Activated T-cell treated with anti-CD3 and anti-CD28 coated beads, Interleukin-2, amount 50 U/mL, for 24 hours (primary cell): ENCODE measurements at places on chromosomes 16 and 17.

DNA sequence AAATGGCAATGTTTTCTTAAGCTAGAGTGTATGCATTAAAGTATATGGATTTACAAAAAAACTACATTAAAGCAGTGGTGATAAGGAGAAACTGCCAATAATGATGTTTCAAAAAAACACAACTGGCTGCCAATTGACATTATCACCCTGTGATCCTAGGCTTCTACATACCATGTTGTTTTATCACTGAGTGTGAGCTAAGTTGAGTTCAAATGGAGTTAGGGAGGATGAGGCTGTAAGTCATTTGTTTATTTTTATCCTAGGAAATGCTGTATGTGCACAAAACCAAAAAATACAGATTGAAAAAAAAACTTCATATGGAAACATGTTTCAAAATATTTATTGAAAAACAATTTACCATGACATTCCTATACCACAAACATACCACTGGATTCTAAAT is 22.9 kb downstream of the CHCT1 start:
- no peak for DNase-seq

GRCh38 chr16:86634292-86634691 is 55.9 kb downstream of the FOXL1 start:
- no peak for DNase-seq

DNA sequence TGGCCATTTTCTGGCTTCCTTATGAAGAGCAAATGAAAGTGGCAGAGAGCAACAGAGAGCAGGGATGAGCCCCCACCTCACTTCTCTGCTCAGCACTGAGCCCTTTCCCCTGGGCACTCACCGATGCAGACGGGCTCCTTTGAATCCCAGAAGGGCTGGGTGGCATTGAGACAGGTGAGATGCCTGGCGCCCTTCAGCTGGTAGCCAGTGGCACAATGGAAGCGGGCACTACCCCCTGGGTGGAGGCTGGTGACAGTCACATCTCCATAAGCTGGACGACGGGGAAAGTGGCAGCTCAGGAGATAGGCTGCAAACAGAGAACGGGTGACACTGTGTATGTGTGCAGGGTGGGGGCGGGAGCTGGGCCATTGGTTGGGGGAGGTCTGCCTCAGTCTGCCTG is 12.5 kb upstream of the PHF12 start:
- no peak for DNase-seq

- DNase-seq, result no peak
Measured at GRCh38 chr16:17457513-17457912, 13.2 kb downstream of the XYLT1 start.

GRCh38 chr16:591231-591630 is 1.4 kb downstream of the RAB40C start:
- no peak for DNase-seq

- DNase-seq, result peak; percentile 72
Measured at GRCh38 chr16:79599837-79600637, 500 bp downstream of the MAF start.

DNA sequence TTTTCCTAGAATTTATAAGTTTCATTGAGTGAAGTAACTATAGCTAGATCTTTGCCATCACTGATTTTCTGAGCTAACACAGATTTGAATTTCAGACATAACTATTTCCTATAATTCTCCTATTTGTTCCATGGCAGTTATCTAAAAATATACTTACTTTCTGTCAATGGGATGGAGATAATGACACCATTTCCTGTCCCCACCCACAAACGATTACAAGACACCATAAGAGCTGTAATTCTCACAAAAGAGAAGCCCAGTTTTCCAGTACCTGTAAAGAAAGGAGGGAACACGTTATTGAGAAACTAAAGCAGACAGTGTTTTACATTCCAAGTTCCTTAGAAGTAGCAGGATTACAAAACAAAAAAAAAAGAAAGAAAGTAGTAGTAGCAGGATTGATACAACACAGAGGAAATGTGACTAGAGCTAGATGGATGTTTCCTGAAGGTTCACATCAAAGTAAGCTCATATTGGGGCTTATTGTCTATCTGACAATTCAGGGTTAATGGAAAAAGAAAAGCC is 110.9 kb upstream of the TOB1 start:
- no peak for DNase-seq

DNA sequence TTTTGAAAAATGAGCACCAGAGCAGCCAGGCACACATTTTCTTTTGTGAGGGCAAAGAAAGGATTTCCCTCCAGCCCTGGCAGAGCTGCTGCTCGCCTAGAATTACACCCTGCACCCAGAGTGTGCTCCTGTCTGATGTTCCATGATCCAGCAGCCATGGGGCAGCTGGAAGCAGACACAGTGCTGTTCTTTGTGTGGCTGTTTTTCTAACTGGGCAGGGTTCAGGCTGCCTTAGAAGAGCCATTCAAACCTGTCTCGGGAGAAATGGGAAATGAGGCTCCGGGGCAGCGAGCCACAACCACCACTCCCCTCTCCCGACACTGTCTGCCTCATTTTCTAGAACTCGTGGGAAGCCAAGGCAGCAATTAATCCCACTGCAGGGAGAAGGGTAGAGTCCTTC is 28.9 kb downstream of the LITAF start:
- no peak for DNase-seq

DNA sequence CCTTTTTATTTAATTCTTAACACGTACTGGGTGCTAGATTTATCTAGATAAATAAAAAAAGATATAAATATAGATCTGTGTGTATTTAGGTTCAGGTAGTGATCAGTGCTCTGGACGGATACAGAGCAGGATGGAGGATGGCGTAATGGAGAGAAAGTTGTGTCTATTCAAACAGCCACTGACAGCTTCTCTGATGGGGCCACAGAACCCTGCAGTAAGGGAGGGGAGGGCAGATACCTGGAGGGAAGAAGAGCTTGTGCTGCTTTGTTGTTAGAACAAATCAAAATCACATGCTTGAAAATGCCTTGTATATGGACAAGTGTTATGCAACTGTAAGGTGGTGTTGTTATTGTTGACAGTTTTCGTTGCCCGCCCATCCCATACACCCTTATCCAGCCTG is 170.2 kb downstream of the UTP18 start:
- no peak for DNase-seq

- no peak for DNase-seq
Measured at GRCh38 chr16:29747947-29748759, 2.4 kb upstream of the C16orf54 start.

DNA sequence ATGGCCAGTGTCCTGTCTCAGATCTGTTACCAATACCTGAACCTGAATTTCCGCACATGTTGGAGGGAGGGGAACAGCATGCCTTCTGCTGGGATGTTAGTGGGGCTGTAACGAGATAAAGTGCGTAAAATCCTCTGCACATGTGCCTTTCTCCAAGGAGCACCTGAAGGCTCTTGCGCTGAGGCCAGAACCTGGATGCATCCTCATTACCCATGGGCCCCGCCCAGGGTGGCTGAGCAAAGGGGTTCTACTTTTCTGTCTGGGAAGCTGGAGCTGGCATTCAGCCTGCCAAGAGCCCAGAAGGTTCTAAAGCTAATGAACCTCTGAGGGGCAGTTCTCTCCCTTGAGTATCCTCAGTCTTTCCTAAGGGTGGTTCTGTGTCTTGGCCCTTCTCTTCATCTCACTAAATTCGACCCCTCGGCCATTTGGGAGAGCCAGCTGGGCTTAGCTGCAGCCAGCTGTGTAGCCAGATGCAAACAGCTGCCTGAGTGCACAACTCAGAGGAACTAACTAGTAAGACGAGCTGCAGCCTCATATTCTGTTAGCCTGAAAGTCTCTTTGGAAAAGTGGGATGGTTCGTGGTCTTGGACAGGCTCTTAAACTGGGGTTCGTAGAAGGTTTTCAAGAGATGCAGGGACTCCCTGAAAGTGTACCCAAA is 2.5 kb downstream of the ITGA3 start:
- no peak for DNase-seq

DNA sequence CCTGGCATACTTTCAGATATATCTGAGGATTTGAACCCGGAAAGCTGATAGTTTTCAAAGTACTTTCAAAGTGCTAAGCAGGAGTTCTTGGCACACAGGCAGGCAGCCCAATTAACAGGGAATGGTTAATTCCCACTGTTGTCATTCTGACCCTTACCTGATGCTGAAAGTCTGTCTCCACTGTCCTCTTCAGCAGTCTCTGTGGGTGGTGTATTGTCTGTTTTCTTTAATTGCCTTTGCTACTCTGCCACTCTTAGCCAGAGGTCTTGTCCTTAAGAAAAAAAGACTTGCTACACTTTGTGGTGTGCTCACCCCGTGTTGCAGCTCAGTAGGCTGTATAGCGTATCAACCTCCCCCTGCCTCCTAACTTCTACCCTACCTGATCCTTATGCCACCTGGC is 63.2 kb upstream of the SLC12A3 start:
- no peak for DNase-seq

DNA sequence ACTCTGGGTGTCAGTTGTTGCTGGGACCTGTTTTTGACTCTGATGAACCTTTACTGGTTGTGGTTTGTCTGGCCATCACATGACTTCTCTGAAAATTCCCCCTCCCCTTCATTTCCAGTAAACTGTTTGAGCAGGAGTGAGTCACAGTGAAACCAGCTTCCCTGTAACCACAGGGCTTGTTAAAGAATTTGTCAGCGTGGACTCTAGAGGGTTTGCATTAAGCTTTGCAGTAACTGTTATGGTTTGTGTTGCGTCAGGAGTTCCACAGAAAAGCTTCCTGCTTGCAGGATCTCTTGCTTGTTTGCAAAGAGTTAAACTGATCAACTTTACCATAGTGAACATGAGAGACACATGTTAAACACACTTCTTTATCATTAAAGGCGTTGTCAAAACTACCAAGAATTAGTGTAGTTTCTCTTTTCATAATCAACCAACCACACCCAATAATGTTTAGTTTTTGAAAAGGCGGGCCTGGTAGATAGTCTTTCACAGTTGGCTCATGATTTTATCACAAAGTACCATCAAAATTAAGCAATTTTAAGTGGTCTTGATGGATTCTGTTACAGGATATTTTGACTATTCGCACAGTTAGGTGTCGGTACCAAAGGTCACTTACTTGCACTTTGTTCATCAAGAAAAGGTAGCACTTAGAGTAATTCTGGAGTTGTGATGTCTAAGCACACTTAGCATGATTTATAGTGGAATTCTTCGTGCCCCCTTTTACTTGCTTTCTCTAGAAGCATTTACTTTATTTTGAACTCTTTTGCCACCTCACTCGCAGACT is 79.3 kb downstream of the VMP1 start:
- DNase-seq, result peak; percentile 52

DNA sequence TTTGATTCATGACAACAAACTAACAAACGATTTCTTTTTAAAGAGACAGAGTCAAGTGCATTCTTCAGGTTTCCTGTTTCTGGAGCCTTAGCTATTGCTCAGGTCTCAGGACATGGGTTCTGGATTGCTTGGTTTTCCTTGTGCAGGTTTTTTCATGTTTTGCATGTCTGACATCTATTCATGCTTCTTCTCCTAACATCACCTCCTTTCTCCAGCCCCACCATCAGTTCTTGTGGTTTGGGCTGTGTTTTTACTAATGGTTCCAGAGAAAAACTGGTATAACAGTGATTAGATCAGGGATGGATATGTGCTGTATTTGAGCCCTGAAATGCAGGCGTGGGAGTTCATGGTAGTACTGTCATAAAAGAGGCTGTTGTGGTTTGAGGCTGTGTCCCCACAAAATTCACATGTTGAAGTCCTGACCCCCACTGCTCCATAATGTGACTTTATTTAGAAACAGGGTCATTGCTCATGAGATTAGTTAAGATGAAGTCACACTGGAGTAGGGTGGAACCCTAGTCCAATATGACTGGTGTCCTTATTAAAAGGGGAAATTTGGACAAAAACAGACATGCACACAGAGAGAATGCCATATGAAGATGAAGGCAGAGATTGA is 67.9 kb downstream of the IRX6 start:
- no peak for DNase-seq

GRCh38 chr17:41779954-41780353 is 6.6 kb downstream of the JUP start:
- no peak for DNase-seq

- DNase-seq, result peak; percentile 57
Measured at GRCh38 chr16:48596326-48596725, 13.7 kb downstream of the N4BP1 start.
